ENCODE measurements at places on chromosomes 12 and 14.

DNA sequence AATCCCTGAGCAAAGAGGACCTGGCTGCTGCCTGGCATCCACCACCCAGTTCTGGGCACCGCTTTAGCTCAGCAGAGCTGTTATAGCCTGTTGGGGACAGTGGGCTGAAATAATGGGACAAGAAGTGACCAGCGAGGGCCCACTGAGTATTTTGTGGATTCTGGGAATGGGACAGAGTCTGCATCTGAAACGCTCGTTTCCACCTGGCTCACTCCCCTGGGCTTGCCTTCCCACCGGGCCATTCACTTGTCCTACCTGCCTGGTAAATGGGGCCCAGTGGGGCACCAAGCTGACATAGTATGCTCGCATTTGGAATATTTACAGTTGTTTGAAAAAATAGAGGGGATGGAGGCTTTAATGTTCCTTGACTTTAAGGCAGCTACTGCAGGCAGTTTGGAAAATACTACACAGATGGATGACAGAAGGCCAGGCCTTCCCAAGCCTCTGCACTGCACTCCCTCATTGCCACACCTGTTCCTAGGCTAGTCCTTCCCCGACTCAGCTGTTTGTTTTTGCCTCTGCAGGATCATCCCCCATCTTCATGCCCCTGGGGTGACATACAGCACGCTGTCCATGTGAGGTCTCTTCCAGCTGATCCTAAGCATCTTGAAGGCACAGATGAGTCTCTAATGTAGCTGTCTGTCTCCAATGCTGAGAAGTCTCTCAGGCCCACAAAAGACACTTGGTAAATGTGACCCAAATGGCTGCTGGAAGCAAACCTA lies 61.3 kb upstream of the DICER1 start:
- no peak for DNase-seq

GRCh38 chr12:86261142-86261541 lies 5.0 kb upstream of the MGAT4C start:
- DNase-seq, result no peak

GRCh38 chr12:12098691-12099015 lies 27.9 kb downstream of the BCL2L14 start:
- no peak for DNase-seq

DNA sequence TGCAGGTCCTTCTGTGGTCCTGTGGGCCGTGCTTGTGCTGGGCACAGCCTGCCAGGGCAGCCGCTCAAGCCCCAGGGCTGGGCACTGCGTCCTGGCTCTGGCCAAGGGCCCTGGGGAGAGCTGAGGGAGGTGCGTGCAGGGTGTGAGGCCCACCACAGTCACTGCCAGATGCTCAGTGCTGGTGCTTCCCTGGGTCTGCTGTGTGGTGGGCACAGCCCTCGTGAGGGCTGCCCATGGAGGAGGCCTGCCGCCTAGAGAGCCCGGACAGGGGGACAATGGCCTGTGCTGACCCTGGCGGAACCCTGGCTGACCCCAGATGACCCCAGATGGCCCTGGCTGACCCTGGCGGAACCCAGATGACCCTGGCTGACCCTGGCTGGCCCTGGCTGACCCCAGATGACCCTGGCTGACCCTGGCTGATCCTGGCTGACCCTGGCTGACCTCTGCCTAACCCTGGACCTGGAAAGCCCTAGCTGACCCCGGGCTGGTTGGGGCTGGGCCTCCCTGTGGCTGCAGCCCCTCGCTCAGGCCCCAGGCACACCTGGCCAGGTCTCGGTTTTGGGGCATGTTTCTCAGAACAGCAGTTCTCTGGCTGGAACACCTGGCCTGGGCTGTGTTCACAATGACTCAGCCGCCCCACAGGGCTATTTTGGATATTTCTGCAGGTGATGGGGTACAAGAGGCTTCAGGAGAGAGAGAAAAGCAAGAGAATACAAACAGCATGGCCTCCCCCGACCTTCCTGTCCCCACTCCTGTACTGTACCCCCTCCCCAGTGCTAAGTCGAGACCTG lies 55.4 kb downstream of the TMEM121 start:
- DNase-seq, result no peak

GRCh38 chr14:96098309-96098998 lies 59.3 kb downstream of the C14orf132 start:
- no peak for DNase-seq

DNA sequence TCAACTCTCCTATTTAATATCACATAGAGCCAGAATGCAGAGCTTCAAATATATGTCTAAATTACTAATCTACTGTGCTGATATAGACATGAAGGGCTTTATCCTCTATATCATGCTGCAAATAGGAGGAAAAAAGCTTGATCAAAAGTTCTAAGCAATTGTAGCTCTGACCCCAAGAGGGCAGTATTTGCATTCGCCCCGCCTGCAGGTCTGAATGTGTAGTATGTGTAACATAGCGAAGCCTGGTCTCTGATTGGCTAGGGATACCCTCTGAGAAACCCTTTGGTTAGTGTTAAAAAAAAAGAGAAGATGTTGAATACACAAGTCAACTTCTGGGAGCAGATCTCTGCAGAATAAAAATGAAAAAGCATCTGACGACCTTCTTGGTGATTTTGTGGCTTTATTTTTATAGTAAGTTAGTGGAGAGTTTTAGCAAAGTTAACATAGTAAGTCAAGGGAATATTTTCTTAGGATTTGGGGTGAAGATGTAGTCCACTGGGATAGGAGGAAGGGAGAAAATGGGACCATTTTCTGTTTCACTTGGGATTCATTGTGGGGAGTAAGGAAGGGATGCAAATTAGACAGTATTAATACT lies 151.6 kb upstream of the OR4E1 start:
- DNase-seq, result peak; percentile 82

DNA sequence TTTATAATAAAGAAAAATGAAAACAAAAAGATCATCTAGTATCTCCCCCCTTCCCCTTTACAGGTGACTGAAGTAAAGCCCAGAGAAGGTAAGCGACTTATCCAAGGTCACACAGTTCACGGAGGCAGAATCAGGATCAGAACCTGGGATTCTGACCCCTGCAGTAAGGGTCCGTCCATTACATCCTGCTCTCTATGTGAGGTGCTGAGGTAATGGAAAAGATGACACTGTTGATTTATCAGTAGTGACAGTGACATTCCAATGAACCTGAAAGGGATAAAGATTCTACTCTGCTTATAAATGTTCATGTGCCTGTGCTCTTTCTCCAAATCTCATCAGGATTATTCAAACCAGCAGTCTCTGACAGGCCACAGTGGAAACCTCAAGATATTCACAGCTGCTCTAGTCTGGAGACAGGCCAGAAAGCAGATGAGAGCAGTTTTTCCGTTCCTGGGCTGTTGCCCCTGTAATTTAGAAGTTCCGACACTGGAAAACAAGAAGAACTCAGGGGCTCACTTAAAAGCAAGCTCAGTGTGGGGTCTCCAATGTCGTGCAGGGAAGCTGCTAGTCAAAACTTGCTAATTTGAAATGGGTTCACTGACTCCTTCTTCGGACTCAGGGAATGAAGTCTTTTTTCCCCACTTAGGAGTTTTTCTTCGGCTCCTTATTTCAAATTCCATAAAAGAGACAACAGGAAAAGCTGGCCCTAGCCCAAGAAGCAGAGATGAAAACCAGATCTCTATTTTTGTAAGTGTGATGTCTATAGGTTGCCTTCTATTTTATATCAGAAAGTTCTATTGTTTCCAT lies 131.8 kb upstream of the EEA1 start:
- DNase-seq, result no peak

DNA sequence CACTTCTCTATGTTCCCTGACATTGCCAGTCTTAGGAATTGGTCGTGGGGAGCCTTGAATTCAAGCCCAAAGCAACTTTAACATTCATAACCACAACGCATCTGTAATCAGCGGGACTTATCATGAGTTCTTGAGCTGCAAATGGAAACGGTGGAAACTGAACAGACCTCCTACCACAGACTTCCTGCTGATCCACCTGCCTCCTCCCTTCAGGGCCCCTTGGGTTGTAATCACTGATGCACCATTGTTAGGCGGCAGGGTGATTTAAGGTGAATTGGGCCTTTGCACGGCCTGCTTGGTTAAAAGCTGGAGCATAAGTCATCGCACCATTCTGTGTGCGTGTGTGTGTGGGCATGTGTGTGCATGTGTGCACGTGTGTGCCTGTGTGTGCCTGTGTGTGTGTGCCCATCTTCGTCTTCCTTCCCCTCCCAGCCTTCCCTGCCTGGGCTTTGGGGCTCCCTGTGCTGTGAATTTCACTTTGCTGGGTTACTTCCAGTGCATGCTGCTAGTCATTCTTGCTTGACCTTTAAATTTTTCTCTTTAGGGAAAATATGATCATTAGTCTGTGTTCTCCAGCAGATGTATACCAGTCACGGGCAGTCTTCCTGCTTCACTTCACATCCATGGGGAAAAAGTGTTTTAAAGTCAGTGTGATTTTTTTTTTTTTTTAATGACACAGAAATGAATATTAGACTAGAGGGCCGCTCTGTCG lies 29.1 kb downstream of the CHST11 start:
- peak; percentile 85 for DNase-seq

Data from activated CD4-positive, alpha-beta T cell treated with anti-CD3 and anti-CD28 coated beads, Interleukin-2, amount 10 ng/mL, durations not matched to agents 24 days and 14 days (primary cell).